ENCODE measurements at places on chromosomes 13 and 19.
A peak's percentile ranks its signal among the peaks of the same experiment; 100 is the strongest.

- peak; percentile 39 for DNase-seq
Measured at GRCh38 chr19:9205501-9206113, 13.8 kb downstream of the OR7D4 start.

DNA sequence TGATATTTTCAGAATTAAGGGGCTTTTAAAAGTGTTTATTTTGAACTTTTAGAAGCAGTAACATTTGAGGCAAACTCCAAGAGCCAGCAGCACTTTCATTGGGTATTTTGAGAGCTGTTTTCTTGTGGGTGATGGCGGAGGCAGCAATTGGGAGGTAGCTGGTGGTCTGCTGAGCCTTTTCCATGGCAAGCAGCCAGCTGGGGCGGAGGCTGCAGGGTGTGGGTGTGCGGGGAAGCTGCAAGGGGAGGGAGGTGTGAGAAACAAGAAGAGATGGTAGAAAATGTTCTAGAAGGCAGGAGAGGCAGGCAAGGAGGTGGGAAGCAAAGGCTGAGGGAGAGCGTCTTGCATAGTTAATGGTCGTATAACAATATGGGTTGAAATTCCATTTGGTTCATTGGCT, 223.4 kb upstream of the HTR2A start:
- DNase-seq = no peak

- peak; percentile 44 for DNase-seq
Measured at GRCh38 chr13:77919246-77919920, 752 bp upstream of the EDNRB start.

DNA sequence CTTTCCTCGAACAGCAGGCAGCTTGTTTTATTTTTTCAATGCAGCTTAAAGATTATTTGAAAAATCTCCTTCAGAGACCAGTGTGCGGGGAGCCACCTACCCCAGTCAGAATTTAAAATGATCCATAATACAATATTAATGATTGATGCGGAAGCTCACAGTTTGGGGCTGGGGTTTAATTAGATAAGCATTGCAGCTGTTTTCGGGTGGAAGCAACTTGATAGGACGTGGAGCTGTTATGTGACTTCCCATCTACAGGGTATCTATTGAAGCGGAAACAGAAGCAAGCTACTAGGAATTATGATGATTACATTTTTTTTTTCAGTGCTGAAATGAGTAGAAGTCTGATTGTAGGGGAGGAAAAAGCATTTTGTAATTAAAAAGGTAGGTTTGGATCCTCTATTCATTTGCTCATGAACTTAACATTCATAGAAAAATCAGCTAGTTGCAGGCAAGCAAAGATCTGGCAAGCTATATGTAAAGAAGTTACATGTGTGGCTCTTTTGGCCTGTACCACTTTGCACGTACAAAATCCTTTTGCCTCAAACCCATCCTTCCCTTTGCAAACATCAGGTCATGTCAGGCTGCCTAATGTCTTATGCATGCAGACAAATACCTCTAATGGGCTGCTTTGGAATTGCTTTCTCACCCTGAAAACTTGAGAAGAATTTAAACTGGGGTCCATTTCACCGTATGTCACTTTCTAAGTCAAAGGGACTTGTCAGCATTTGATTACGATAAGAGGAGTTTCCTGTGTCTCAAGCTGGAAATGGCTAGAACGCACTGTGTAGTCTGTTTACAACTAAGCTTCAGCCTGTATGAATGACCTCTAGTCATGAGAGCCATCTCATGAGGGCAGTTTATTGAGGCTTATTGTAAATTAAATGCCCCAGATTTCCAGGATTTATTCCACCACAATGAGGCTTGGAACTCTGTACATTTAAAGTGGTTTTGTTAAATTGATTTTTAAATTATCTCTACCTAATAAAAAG, 267.1 kb upstream of the TMTC4 start:
- DNase-seq = peak; percentile 20

DNA sequence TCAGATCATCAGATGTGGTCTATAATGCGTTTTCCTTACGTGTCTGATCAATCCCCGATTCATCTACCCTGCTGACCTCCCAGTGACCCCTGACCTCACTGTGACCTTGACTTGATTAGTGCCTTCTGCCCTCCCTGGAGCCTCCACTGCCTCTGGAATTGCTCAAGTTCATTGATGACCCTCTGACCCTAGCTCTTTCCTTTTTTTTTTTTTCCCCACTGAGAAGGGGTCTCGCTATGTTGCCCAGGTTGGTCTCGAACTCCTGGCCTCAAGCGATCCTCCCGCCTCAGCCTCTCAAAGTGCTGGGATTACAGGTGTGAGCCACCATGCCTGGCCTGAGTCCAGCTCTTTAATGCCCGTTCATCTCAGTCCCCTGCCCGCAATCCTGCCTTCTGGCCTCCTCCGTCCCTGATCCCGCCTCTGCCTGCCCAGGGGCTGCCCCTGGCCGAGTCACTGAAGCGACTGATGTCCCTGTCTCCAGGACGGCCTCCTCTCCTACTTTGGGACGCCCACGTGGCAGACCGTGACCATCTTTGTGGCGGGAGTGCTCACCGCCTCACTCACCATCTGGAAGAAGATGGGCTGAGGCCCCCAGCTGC, 4.0 kb upstream of the FTL start:
- no peak for DNase-seq

DNA sequence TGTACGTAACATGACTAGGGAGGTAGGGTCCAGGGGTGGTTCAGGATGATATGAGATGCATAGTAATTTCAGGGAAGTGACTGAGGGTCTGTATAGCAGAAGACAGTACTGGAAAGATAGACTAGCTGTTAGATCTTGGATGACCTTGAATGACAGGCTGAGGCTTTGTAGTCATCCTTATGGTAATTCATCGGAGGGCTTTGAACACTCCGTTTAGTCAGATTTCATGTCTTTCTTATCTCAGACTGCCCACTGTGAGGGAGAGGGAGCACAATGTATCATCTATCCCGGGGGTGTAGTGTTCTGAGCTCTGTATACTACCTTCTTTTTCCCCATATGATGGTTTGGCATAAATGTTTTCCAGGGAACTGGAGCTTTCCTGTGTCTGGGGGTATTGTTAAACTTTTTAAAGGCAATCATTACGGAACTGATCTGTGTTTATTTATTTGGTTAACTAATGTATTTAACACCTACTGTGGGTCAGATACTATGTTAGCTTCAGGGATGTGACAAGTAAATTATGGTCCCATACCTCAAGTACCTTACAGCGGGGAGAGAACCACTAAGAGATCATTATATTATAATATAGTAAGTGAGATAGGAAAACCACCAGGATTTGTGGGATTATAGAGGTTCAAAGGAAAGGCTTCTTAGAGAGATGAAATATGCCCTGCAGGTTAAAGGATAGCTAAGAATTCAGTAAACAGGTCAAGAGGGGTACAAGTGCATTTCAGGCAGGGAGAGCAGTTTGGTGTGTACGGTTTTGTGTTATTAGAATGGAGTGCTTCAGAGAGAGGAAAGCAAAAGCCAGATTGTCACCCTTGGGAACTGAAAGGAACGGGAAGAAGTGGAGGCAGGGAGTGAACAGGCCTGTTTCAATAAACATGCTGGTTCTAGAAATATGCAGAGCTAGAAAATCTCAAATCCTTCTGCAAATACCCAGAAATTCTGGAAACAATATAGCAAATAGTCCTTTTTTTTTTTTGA, 164.8 kb upstream of the KL start:
- no peak for DNase-seq

DNA sequence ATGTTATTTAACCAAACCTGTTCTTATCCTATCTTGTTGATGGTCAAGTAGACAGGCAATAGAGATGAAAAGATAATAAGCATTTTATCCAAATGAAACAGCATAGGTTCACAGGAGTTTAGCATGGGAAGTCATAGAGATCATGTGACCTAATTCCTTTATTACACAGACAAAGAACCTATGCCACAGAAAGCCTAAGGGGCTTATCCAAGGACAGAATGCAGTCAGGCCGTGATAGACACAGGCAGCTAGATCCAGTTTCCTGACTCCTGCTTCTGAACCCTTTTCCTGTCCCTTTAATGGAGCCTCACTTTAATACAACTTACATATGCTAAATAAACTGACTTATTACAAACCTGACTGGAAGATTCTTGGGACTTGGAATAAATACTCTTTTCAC, 532.1 kb downstream of the IRS2 start:
- DNase-seq = no peak

DNA sequence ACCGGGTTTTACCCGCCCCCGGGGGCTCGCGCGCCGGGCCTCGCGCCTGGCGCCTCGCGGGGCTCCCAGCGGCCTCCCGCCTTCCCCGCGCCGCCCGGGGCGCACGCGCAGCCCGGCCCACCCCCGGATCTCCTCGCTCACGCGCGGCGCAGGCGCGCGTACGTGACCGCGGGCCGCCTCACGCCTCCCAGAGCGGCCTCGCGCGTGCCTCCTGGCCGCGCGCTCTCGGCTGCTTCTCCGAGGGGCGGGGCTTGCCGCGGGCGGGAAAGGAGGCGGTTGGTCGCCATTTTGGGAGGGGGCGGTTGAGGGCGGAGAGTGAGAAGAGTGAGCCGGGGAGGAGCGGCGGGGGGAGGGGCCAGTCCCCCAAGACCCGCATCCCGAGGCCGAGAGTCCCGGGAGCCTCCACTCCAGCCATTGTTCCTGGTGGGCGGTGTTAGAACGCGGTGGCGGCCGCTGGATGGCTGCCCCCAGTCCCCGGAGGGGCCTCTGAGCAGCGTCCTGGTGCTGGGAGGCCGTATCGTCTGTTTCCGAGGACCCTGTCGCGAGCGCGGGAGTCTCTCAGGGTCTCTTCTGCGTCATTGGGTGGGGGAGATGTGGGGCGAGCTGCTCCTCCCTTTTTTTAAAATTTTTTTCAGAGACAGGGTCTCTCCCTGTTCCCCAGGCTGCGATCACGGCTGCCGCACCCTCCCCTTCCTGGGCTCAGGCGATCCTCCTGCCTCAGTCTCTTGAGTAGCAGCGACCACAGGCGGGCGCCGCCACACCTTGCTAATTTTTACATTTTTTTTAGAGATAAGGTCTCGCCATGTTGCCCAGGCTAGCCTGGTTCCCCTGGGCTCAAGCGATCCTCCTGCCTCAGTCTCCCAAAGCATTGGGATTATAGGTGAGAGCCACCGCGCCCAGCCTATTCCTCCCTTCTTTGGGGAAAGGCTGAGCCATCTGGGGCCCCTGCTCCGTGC, at the start of gene ZNF541:
TSS of gene ZNF541 (minus strand) at position 78 of the 956 bp plus-strand sequence. CDS start 17,292 bp downstream, outside the sequence.
- DNase-seq = no peak

GRCh38 chr19:6378486-6378885, 2.8 kb upstream of the PSPN start:
- DNase-seq = no peak

DNA sequence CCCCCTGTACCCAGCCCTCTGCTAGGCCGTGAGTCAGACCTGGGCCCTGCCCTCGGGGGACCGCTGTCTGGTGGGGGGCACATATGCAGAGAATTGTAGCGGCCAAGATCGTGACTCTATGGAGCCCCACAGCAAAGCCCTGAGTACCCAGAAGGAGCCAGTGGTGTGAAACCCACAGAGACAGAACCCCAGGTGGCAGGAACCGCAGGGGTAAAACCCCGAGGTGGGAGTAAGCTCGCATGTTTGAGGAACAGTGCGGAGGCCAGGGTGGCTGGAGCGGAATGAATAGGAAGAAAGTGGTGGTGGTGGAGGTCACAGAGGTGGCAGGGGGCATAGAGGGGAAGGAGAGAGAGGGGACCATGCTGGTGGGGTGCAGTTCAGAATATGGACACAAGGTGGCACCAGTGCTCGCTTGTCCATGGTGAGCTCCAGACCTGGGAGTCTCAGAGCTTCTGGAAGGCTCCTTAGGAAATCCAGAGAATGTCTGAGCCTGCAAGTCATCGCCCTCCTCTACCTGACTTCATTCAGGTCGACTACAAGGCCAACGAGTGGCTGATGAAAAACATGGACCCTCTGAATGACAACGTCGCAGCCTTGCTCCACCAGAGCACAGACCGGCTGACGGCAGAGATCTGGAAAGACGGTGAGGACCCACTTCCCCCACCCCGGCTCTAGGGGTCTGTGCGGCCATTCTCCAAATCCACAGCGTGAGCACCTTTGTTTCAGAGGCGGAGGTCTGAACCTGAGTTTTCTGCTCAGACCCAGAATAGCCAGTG, 48.9 kb downstream of the MYH14 start:
- DNase-seq = no peak

DNA sequence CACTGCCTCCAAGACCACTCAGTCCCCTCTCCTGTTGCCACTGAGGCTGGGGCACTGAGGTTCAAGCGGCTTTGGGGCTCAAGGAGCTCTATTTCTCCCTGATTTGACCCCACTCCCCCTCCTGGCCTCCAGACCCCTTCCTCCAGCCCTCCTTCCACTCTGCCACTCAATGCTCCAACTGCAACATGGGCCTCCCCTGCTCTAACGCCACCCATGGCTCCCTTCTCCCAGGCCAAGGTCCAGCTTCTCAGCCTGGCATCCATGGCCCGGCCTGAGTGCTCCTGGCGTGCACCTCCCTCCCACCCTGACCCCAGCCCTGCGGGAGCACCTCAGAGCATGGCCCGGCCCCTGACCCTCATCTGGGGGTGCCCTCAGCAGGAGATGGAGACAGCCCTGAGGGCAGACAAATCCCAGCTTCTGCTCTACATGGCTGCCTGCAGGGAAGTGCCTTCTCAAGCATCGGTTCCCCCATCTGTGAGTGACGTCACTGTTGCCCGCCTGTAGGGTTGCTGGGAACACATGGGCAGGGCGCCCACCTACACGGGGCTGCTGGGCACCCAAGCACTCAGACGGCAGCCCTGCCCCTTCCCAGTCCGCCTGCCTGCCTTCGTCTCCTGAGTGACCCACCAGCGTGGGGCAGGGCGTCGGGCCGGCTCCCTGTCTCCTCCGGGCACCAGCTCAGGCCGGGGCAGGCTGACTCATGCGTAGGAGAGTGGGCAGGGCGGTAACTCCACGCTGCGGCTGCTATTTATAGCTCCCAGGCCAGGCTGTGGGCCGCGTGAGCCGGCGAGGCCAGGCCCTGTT, 1.6 kb upstream of the DIRAS1 start:
- DNase-seq = no peak

- DNase-seq = no peak
Measured at GRCh38 chr13:48078251-48078656, 16.6 kb downstream of the MED4 start.

- no peak for DNase-seq
Measured at GRCh38 chr19:49533551-49534488, 6.0 kb downstream of the RCN3 start.

- DNase-seq = no peak
Measured at GRCh38 chr13:48437371-48437770, 24.5 kb upstream of the LPAR6 start.

Measured in NCI-H1092 (cell line).